Fibroblast of skin of right quadriceps (primary cell): ENCODE measurements at places on chromosomes 7 and 10.

DNA sequence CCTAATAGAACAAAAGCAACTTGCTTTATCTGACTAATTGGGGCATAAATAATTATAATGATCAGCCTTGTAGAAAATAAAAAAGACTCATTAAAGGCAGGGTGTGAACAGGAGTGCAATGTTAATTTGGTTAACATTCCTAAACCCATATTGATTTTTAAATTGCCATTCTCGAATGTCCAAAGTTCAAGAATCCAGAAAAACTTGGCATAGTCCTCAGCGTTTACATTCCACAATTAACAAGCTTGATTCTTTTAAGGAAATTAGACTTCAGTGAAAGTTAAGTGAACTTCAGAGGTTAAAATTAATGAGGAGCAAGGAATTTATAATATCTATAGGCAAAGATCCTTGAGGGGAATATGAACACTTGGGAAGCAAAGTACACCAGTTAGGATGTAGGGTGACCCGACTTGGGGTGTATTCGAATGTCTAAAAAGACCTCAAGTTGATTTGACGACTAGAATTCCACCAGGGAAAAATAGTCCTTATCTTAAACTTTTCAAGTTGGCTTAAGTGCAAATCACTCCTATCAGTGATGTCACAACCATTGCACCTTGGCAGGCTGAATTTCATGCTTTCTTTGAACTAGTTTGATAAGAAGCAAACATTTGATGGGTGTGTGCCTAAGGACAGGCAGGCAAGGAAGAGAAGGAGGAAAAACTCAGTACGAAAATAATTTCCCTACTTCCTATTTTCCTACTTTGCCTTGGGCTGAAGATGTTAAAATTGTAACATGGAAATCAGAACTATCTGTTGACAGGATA lies 830.4 kb upstream of the COBL start:
- no peak for DNase-seq

DNA sequence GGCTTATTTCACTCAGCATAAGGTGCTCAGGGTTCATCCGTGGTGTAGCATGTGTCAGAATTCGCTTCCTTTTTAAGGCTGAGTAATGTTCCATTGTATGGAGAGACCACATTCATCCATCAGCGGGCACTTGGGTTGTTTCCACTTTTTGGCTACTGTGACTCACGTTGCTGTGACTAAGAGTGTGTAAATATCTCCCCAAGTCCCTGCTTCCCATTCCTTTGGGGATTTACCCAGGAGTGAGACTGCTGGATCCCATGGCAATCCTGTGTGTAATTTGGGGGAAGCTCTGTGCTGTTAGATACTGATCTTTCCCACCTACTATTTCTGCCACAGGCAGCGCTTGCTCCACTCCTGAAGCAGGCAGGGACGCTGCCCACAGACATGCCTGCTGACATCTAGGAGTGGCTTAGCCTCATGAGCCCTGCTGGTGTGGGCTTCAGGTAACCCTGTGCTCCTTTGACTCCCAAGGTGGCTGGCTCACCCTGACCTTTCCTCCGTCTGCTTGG lies 346.0 kb downstream of the FRMD4A start:
- peak; percentile 93 for DNase-seq

DNA sequence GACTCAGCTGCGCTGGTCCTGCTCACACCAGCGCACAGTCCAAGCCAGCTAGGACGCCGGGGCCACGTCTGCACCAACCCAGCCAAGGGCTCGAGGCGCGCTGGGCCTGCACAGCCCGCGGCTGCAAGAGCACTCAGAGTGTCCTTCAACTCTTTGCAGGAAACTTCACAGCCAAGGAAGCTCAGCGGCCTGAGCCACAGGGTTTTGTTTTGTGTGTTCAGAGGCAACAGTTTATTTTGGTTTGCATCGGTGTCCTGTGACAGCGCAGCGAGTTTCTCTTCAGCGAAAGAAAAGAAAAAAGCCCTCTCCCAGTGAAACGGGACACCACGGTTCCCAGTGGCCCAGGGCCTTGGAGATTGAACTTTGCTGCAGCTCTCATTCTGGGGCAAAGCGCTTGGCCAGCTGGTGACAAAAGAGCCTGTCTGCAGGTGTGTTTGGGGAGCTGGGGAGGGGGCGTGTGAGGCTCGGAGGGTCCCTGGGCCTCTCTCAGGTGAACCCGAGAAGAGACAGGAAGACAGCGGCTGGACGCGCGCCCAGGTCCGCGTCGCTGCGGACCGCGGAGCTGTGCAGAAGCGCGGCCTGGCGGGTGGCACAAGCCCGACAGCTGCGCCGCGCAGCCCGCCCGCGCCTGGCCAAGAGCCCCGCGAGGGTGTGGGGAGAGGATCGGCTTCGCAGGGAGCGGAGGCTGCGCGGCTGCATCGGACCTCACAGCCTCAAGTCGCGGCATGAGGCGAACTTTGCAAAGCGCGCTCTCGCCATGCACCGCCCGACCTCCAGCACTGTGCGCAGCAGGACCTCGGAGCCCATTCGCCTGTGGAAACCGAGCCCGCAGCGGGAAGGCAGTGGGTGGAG lies 922 bp downstream of the CXCL12 start:
- DNase-seq = no peak

GRCh38 chr10:77784856-77785255 lies 141.7 kb downstream of the DLG5 start:
- peak; percentile 13 for DNase-seq

- DNase-seq = peak; percentile 79
These were observed 24.1 kb upstream of the SEMA3A start for GRCh38 chr7:84218681-84219080.

DNA sequence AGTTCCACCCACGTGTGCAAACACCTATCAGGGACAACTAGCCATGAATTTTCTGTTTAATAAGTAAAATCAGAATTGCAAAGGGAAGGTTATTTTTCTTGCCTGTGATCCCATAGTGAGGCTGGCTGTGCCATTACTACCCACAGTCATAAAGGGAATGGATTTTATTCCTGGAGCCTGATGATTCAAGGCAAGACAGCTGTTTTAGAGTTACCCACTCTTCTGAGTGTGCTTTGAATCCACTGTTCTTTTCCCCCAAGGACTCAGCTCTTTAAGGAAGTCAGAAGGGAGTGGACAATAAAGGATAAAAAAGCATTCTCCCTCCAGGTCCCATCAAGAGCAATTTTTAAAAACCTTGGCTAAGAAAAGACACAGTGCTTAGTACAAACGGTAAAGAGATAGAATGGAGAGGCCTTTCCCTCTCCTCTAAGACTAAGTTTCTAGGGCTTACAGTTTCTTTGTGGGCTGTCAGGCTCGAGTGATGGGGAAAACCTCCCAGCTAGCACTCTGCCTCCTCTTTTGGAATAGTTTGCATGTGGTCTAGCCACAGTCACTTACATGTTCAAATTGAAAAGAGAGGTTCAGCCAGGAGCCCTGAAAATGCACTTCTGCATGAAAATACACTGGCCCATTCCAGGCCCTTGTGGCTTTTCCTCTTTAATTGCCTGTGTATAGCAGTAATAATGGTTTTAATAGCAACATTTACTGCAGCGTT lies 5.1 kb upstream of the LRRC4 start:
- DNase-seq = no peak

GRCh38 chr10:21336476-21337170 lies 188.9 kb downstream of the SKIDA1 start:
- DNase-seq = peak; percentile 97

DNA sequence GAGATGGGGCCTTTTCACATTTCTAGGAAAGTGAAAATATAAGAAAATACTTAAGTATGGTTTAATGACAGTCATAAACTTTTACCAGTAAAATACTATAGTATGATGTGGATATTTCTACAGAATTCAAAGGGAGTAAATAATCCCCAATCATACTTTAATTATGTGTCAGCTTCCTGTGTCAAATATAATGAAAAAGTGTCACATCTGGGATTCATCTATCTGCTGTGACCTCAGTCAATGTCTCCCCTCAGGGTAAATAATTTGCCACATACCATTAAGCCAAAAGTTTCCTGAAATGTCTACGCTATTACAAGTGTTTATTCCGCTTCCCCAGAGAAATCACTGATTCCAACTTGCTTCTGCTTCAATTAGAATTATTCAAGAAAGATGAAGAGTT lies 110.5 kb downstream of the ITGA8 start:
- DNase-seq = peak; percentile 90
